ENCODE measurements at places on chromosomes 12 and 14. TPM values are rescaled to one million over a fixed set of nuclear protein-coding genes. Genes with fewer than 3 reads are reported as not detected.

DNA sequence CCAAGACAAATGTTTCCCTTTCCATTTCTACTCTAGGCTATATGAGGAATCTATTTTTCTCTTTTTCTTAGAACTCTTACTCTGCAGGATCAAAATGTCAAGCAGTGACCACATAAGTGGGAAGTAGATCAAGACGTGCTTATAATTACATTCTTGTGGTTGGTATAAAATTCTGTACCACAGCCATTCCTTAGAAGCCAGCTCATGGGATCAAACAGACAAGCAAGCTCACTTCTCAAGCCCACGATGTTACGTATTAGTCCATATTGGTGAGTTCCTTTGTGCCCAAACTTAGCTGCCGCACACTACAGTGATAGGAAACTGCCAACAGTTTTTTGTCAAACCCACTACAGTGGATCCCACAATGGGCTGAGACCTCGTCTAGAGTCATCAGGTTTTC is 53.4 kb downstream of the IFNG start:
- peak; percentile 36 for DNase-seq

GRCh38 chr14:96284008-96284407 is 28.0 kb downstream of the BDKRB1 start:
- DNase-seq = no peak

DNA sequence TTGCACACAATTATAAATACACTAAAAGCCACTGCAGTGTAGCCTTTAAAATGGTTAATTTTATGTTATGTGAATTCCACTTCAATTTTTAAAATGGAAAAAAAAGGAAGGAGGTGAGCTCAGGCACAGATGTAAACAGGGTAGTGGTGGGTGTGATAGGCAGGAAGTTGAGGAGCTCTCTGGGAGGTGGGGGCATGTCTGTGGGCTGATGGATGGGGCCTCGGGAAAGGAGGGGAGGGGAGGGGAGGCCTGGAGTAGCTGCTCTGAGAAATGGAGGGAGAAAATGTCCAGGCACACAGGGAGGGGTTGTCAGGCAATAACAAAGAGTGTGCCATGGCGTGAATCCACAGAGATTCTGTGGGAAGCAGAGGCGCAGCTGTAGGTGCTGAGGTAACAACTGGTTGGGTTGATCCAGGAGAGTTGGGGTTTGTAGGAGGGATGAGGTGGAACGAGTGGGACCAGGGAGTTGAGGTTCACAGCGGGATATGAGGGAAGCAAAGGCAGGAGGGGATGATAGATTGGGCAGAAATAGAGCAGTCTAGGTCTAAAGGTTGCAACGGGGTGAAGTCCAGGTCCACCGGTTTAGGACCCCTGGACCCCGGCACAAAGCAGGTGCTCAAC is 57.2 kb downstream of the LTBP2 start:
- DNase-seq = peak; percentile 13

- no peak for DNase-seq
These were observed 169.6 kb upstream of the FRMD6 start for GRCh38 chr14:51482102-51482501.

GRCh38 chr14:65042296-65042695 is 55.6 kb downstream of the FNTB start:
- no peak for DNase-seq

Gene NDRG2
- under 0.01 TPM for total RNA-seq
